Stimulated activated CD4-positive, alpha-beta T cell treated with anti-CD3 and anti-CD28 coated beads, Interleukin-1b, Interleukin-23, amount 100 ng/mL, for 24 hours (primary cell): ENCODE measurements at places on chromosomes 12 and 14.

DNA sequence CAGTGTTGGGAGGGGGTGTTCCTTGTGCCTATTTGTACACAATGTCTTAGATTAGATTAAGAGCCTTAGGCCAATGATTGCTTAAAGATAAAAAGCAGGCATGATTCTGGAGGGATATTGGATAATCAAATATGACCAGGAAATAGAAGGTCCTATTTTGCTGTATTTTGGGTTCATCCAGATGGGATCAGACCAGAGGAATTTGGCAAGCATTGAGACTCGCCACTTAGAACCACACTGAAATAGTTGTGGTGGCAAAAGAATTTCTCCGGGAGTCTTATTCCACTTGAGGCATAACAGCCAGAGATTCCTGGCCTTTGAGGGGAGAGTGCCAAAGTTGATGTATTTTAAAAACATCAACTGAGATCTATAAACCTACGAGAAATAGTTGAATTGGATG is 327.2 kb downstream of the RAD51B start:
- no peak for DNase-seq

DNA sequence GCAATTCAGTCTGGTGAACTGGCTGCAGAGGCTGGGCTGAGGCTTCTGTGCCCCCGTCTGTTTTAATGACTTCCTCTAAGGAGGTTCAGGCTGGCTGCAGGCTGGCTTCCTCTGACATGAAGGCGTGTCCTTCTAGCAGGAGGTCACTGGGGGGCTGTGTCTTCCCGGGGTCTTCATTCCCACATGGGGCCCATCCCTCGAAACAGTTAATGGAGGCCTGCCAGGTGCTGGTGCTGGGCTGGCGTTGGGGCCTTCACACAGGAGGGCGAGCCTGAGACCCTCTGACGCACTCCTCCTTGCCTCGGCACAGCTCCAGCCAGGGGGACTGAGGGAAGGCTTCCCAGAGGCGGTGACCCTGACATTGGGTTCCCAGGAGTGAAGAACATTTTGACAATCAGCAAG is 57.7 kb upstream of the DLK1 start:
- DNase-seq = no peak

DNA sequence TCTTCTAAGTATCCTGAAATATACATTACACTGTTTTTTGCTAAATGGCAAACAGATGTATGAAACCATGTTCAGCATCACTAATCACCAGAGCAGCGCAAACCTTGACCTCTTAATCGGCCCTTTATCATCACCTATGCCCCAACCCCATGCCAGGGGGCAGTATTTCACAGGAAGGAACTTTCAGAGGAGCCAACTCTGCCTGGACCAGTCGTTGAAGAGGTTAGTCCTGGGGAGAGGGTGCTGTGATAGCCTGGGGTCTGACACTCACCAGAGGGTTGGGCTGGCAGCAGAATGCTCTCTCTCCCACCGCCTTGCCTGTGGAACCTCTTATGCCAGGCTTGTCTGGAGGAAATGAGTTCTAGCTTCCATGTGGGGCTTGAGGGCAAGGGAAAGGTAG is 411.7 kb downstream of the TMEM117 start:
- no peak for DNase-seq

DNA sequence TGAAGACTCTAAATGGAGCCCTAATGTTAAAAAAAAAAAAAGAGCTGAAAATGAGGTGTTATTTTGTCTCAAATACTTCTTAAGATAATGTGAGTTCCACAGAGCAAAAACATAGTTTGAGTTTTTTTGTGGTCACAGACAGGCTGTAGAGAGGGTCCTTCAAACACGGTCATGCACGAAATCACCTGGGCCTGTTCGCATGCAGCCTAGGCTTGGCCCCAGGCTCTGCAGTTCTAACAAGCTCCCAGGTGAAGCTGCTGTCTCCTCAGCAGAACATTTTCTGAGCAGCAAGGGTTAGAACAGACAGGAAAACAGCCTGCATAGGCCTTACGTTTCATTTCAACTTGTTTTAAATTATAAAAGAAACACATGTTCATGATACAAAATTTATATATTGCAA is 65.4 kb upstream of the TBPL2 start:
- no peak for DNase-seq

DNA sequence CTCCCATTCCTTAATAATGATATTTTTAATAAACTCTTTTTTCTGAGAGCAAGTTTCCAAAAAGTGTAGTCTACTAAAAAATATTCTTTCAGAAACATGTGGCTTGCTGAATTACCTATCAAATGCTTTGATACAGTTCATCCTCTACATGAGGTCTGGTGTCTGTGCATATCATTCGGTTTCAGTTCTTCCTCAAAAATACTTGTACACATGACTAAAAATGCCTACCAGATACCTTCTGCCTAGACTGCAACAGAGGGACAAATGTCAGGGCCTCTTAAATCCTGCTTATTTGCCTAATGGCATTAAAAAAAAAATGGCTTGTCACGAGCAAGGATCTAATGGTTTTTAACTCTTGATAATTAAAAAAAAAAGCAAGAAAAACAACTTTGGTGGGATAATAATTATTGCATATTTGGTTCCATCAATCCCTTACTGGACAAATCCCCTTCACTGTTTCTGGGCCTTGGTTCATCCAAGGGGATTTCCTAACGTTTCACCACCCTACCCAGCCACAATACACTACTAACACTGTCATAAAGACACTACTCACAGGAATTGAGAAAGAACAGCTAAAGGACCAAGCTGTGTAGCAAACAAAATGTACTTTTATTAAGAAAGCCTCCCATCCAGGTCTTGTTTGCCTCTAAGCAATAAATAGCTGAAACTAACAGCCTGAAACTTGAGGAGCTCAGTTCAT is 45.7 kb downstream of the PARP11 start:
- DNase-seq = no peak

DNA sequence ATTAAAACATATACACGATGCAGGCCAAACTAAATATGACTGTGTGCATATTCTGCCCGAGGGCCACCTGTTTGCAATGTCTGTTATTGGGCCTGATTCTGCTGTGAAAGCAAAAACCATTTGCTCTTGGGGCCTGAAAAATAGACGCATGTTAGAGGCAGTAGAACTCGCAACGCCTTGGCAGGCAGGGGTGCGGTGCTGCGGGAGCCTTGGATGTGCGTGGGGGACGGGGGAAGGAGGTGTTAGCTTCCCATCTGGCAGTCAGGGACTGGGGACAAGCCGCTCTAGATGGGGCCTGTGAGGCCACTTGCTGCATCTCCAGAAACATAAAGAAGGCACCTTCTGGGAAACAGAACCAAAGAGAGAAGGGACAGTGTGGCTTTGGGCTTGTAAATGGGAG is 216.3 kb downstream of the PHETA1 start:
- DNase-seq = no peak
